ENCODE measurements at places on chromosomes 12 and 14. TPM values are rescaled to one million over a fixed set of nuclear protein-coding genes. Genes with fewer than 3 reads are reported as not detected.

FGF23 gene
- not detected for polyA plus RNA-seq

L2HGDH gene
- polyA plus RNA-seq: 8.6 TPM

NYNRIN gene
- polyA plus RNA-seq: 56.4 TPM

SYCP3 gene
- 0.97 TPM for polyA plus RNA-seq

DNA sequence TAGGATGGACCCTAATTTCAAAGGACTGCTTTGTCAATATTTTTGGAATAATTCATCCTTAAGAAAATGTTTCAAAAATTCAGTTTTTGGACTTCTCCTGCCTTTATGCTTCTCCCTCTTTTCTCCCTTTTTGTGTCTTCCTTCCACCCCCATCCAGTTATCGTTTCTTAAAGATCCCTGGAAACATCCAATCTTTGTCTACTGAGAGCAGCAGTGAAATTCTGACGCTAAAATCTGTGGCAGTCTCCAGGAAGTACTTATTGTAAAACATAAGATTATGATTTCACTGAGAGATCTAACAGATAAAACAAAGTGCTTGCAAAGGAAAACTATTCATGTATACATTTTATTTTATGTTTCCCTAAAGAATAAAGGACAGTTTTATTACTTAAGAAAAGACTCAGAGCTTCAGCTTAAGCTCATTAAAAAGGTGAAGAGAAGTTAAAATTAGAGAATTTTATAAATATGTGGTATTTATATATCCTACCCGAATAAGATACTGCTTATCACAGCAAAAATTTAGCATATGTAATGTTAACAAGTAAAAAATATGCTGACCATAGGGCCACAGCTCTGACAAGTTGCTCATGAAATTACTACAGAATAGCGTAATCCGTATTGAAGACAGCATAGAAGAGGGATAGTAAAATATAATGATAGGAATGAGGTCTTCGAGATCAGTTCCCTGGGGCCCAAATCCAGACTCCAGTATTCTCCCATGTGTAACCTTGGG, 6.9 kb downstream of the FRMD6 start:
- no peak for DNase-seq

DNA sequence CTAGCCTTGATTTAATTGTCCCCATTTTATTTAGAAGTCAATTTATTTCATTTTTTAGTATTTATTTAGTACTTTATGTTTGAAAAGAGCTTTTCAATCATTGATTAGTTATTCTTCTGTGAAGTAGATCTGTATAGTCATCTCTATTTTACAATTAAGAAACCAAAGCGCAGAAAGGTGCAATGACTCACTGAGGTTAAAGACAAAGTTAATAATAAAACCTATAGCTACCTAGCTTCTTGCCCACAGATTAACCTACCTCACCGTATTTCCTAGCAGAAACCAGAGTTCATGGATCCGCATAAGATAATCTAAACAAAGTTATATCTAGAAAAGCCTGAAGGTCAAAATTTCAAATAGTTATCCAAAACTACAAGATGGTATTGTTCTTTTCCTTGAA, 176.4 kb downstream of the GRIN2B start:
- no peak for DNase-seq

GRCh38 chr14:69395929-69396328, 2.2 kb downstream of the ERH start:
- no peak for DNase-seq

DNA sequence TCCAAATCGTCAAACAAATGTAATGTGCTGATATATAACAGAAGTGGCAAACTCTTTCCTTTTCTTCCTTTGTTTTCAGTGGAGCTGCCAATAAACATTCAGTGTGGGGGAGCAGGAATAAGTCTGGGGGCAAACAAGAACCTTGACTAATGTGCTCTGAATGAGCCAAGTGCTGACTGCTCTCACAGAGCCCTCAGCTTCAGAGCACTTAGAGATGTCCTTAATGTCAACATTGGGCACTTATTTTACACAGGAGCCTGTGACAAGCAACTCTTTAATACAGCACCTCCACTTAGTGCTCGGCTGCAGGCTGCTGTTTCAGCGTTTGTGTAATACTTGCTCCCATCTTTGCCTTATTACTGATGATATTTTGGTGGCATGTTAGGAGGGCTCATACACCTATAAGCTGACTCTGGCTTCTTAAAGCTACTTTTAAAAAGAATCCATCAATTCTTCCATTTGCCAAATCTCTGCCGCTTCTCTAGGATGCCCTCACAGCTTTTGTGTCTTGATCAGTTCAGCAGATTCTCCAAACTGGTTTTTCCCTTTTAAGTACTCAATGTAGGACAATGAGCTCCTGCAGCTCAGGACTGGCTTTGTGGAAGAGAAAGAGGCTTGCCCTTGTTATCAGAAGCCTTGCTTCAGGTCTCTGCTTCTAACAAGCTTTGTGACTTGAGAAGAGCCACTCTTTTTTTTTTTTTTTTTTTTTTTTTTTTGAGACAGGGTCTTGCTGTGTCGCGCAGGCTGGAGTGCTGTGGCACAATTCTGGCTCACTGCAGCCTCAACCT, 206.6 kb downstream of the MON2 start:
- no peak for DNase-seq

DNA sequence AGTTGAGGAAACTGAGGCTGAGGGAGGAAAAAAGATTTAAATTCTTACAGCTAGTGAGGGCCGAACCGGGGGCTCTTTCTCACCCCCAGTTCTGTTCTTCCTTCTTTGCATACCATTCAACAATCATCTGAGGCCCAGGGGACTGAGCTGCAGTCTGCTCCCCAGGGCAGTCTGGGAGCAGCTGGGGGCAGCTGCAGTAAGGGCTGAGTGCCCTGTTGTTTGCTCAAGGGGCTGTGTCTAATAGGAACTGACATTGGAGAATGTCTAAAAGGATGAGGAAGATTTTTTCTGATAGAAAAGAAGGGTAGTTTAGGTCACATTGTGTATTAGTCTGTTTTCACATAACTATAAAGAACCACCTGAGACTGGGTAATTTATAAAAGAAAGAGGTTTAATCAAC, 42.2 kb downstream of the SLC17A8 start:
- DNase-seq: no peak

DNA sequence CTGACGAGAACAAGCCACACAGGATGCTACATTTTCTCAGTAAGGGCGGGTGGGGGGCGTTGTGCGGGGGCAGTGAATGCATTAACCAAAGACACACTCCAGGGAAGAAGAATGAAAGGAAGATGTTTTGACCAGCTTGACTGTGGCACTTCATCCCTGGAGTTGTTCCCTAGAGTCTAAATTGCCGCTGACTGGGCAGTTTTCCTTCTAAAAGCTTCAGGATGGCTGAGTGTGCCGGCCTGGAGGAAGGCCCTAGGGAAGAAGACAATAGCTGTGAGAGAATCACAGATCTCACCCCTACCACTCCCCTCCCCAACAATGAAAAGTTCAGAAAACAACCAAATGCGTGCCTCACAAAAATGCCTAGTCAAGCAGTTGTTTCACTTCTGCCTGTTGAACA, 67.2 kb downstream of the NKX2-1 start:
- DNase-seq: no peak

DNA sequence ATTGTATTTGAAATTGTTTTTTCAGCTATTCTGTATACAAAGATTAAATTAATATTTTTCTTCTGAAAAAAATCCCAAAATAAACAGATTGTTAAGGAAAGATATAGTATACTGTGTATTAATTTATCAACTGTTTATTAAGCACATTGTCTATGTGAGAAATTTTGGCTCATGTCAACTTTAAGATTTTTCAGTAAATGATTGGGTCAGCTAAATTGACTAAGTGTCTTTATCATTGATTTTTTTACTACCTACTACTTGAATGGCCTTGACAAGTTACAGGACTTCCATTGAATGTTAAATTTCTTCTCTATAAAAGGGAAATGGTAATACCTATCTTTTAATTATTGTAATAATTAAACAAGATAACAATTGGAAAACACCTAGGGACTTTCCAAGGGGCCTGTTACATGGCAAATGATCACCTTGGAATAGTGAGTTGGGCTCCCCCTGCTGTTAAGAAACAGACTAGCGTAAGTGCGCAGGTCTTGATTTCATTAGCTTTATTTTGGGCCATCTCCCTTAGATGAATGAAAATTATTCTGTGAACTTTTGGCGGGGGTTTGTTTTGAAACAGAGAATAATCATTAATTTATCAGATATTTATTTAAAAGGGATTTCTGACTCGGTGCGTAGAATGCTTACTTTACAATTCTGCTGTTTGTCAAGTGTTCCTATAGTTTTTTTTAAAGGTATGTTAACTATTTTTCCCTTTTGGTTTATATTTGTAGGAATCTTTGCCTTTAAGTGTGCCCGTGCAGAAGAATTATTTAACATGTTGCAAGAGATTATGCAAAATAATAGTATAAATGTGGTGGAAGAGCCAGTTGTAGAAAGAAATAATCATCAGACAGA, 14.5 kb upstream of the CCT2 start:
- DNase-seq: peak; percentile 49

GRCh38 chr12:46131732-46132469, 136.9 kb downstream of the SLC38A1 start:
- DNase-seq: no peak

GRCh38 chr14:39381366-39381765, 50.9 kb downstream of the FBXO33 start:
- peak; percentile 17 for DNase-seq

DNA sequence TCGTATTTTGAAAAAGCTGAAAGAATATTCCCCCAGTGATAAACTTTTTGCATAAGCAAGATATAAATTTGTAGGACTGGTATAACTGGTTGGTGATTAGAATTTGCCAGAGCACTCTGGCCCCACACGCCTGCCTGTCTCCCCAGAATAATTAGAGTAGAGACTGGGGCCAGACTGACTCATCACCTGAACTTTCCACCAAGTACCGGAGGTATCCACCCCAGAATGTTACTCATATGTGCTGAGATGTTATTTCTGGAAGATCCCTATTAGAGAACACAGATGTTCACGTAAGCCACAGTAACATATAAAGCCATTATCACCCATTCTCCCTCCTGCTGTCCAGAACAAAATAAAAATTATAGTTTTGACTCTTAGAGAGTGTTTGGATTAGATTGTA, 49.5 kb upstream of the PIWIL1 start:
- no peak for DNase-seq

DNA sequence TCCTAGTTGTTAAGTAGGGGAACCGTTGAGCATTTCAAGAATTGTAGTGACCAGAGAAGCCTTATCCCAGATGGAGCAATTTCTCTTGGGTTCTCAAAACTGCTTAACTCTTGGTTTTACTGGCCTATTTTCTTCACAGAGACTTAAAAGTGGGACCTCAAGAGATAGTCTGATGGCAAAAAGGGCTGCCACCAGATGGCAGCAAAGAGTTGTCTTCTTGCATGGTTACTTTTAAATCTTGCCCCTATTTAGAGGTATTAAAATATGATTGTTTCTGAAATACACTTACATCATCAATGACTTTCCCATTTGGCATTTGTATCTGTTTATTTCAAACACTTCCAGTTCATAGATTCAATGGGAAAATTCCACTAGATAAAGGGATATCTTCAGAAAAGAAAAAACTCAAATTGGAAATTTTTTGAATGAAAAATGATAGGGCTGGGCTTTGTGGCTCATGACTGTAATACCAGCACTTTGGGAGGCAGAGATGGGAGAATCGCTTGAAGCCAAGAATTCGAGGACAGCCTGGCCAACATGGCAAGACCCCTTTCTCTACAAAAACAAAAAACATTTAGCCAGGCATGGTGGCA, 69.9 kb upstream of the CNTN1 start:
- DNase-seq: peak; percentile 47

Measured in renal pelvis (tissue), 12 donors.